ENCODE measurements at places on chromosomes 11 and 22.

DNA sequence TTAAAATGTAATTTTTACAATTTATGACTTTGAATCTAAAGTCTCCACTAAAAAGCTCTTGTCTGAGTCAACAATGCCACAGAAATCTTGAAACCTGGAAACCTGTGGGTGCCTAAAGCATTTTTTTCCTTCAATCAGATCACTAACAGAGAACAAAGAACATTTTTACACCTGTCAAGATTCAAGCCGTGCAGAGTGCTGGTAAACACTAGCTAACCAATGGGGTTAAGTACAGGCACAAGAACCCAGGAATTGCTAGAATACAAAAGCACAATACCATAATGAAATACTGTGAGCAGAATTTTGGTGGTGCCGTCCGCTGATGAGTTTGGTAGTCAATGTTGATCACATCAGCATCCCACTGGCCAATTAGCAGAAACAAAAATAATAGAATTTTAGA, 380.3 kb upstream of the PITPNB start:
- no peak for DNase-seq

DNA sequence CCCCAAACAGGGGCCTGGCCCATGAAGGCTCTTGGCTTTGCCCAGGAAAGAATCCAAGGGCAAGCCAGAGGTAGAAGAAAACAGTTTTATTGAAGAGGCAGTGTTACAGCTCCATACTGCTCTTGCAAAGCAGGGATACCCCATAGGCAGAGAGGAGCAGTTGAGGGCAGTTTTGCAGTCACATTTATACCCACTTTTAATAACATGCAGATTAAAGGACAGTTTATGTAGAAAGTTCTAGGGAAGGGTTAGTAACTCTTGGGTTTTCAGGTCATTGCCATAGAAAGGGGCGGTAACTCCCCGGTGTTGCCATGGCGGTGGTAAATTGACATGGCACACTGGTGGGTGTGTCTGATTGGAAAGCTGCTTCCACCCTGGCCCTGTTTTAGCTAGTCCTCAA, 80.5 kb upstream of the GNAZ start:
- no peak for DNase-seq

DNA sequence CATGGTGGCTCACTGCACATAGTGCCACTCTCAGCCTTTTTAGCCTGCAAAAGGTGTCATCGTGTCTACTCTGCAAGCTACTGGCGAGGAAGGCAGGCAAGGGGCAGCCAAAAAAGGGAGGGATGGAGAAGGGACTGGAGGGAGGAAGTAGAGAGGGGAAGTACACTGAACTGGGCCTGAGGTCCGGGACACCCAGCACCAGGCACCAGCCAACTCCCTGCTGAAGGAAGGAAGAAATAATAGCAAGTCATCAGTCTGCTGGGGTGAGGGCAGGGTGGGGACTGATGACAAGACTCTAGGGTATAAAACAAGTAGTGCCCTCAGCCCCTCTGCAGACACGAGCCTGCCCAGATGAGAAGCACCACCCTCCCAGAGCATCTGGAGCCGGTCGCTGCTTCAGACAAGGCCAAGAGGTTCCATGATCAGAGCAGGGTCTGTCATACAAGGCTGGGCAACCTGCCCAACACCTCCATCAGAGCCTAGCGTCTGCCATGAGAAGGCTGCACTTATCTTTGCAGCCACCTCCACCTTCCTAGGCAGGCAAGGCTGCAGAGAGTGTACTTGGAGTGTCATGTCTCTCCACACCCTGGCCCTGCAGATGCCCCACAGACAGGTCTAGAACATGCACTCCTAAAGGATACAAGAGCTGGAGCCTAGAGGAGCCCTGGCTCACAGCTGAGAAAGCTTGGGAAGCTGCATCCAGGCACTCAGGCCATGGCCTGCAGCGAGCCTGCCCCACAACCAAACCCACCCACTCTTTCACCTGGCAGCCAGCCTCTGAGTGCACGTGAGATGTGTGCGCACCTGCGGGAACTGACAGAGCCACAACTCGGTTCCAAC, 9.0 kb upstream of the COMT start:
- no peak for DNase-seq

- no peak for DNase-seq
Measured at GRCh38 chr11:34155757-34156062, 50.3 kb downstream of the NAT10 start.

DNA sequence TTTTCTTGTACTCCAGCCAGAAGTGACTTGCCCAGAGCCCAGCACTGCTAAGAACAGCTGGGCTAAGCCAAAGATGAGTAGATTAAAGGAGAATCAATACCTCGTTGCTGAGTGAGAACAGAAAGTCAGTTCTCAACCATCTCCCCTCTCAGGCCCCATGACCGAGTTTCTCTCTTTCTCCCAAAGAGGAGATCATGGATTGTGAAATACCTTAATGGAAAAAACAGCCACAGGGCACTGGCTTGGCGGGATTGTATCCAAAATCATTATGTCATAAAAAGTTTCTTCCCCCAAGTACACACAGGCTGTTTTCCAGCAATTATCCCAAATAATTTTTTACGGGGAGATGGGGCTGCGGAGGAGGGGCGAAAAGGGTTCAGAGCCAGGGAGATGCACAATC, 111.8 kb upstream of the TMEM45B start:
- no peak for DNase-seq

DNA sequence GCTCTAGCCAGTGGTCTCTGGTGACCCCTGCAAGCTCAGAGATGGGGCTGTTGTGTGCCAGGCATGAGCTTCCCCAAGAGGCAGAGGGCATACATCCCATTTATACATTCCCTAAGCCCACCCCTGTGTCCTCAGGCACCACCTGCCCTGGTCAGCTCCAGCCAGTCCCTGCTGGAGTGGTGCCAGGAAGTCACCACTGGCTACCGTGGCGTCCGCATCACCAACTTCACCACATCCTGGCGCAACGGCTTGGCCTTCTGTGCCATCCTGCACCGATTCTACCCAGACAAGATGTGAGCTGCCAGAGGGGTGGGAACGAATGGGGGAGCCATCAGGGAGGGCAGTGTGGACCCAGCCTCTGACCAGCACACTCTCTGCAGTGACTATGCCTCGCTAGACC, 8.3 kb downstream of the EHBP1L1 start:
- DNase-seq: no peak

DNA sequence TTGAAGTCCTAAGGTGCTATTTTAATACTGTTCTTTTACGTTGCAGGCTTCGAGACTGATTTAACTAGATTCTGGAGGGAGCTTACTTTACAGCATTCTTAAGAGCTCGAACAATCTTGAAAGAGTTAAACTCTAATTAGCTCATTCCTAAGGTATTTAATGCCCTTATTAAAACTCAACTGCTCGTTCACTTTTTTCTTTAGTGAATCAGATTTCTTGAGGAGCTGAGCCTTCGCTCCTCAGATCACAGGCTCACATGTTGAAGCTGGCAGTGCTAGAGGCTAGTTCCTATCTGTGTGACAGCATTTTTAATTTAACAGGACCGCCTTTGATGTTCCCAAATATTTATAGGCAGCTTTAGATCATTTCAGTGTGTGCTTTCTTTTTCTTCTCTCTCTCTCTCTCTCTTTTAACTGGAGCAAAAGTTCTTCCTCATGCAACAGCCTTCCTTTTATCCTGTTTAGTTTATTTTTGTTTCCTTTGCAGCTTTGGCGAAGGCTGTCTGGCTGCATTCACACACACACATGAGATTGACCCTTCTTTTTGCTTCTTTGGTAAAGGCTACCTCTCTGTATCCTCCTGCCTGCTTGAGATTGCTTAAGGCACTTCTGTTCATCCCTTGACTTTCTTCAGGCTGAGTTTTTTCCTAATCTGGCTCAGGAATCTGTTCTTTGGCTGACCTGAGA, 21.0 kb downstream of the ZNRF3 start:
- DNase-seq: no peak

- DNase-seq: no peak
Measured at GRCh38 chr22:32796865-32797573, 4.5 kb upstream of the TIMP3 start.

DNA sequence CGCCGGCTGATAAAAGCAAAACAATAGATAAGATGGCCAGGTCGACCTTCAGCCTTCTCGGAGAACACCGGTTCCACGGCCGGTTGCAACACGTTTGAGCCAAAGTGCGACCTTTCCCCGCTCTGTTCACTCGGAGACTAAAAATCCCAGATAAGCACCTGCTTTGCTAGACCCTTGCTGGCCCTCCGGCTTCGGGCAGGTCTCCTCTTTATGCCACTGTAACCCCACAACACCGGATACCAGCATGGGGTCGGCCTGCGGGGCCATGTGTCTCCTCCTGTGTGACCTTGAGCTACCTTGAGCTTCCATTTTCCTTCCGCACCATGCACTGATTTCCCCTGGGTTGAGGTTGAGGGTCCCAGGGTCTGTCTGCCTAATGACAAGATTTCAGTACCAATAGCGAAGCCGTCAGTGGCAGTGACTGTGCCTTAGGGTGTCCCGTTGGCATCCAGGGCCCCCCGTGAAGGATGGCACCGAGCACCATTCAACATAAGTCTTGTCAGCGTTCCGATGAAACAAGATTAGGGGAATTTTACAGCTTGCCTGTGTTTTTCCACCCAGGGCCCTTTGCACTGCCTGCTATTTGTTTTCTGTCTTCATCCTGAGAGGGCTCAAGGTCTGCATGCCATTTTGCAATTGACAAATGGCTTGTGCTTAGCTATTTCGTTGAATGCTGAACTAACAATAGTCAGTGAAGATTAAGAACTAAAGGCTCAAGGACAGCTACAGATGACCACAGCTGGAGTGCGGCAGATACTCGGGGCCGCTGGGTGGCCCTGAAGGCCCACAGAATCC, 118.6 kb downstream of the KCNQ1 start:
- no peak for DNase-seq

DNA sequence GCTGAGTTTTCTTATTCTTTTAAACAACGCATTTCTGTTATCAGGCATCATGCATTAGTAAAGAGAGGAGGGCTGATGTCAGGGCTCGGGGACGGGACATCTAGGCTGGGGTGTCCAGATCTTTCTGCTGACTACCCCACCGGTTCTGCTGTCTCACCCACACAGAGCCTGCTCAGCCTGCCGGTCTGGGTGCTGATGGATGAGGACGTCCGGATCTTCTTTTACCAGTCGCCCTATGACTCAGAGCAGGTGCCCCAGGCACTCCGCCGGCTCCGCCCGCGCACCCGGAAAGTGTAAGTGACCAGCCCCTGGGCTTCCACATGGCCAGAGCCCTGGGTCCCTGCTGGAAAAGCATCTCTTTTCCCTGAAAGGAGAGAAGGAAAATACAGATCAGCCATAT, 9.4 kb downstream of the NCF4 start:
- DNase-seq: no peak

DNA sequence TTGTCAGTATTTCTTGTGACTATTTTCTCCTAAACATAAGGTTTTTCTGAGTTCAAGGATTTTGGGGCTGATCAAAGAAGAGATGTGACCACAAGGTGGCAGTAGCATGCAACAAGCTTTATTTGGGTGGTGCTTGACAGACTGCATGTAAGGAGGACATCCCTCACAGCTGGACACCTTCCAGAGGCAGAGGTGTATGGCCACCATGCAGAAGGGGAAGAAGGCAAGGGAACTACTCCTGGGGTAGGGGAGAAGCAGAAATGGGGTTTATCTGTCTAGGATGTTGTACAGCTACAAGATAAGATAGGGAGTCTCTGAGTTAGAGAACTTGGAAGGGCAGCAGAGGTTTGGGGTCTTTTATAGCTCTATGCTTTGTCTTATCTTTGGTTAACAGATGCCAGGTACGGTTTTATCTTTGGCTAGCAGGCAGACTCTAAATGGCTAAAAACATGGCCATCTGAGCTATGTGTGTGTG, 5.1 kb upstream of the BIRC2 start:
- no peak for DNase-seq

DNA sequence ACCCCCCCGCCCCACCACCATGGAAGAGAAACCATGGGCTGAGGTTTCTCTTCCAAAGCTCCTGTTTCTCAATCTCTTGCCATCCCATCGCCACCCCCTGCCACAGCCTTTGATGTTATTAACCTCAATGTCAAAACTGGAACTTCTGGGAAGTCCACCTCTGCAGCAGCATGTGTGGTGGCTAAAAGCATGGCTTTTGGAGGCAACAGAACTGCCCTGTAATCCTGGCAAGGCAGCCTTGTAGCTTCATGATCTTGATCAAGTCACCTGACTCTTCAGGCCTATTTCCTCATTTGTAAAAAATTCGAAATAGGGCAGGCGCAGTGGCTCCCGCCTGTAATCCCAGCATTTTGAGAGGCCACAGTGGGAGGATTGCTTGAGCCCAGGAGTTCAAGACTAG, 3.5 kb upstream of the COX8A start:
- DNase-seq: no peak

GRCh38 chr11:24093375-24093774, 403.5 kb upstream of the LUZP2 start:
- no peak for DNase-seq

DNA sequence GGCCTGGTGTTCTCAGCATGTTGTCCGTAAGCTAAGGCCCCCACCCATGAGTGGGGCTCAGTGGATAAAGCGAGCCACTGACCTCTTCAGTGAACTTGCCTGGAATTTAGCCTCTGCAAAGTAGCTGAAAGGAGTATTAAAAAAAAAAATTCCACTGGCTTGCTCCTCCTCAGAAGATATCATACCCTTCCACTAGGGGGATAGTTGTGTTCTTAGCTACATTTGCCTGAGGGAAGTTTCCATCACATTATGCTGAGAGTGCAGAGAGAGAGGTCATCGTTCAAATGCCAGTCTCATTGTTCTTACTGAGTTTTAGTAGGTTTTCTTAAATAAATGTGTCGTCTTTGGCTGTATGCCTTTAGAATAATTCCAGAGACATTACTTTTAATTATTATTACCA, 879.7 kb downstream of the JRKL start:
- no peak for DNase-seq

DNA sequence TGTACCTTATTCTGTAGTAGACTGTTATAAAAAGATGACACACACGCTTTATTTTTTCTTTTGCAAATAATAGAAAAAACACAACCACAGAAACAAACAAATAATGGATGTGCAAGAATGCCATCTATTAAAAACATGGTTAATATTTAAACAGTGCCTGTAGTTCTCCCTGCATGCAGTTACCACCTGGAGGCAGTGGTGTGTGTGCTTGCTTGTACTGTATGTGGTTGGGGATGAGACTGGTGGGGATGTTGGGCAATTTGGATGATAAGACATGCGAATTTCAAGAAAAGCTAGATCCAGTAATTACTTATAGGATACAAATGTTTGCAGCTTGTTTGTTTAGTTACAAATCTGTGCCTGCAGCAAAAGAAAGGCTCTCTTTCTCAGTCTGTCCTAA, 3.6 kb downstream of the C11orf87 start:
- DNase-seq: no peak

DNA sequence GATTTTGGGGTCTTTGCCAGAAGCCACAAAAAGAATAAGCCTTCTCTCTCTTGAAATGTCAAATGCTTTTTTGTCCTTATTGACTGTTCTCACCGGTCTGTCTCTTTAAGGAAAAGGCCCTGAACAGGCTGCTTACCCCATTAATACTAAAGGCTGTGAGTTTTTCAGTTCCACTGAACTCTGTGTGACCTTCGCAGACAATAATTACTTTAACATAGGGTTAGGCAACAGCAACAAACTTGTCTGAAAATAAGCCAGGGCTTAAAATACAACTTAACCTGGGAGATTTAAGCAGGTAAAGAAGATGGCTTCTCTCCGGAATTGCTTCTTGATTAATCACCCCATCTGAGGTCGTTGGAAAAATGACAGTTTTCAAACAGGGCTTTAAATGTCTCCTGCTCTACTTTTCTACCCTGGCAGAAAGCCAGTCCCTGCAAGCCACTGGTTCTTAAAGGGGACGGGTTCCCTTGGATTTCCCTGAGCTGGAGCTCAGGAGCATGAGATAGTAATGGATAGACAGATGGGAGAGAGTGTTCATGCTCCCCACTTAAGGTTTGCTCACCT, 69.4 kb downstream of the ARL14EP start:
- no peak for DNase-seq
